ENCODE measurements at places on chromosomes 7 and 10. TPM values are rescaled to one million over a fixed set of nuclear protein-coding genes. Genes with fewer than 3 reads are reported as not detected.
A peak's percentile ranks its signal among the peaks of the same experiment; 100 is the strongest.

MAPK8 gene
- 72.4 TPM for total RNA-seq

DNA sequence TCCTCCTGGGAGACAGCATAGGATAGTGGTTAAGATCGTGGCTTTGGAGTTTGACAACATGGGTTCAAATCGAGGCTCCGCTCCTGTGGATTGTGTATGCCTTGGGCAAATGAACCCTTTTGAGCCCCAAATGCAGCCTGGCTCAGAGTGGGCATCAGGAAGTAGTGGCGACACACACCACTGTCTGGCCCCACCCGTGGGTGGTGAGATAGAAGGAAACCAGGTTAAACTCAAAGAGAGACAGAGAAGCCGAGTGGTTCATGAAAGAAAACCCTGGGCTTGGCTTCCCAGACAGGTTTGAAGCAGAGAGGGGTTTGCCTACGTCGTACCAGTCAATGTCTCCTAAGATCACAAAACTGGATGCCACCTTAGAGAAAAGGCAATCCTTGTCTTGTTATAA is 57.7 kb downstream of the PRTFDC1 start:
- no peak for DNase-seq

DNA sequence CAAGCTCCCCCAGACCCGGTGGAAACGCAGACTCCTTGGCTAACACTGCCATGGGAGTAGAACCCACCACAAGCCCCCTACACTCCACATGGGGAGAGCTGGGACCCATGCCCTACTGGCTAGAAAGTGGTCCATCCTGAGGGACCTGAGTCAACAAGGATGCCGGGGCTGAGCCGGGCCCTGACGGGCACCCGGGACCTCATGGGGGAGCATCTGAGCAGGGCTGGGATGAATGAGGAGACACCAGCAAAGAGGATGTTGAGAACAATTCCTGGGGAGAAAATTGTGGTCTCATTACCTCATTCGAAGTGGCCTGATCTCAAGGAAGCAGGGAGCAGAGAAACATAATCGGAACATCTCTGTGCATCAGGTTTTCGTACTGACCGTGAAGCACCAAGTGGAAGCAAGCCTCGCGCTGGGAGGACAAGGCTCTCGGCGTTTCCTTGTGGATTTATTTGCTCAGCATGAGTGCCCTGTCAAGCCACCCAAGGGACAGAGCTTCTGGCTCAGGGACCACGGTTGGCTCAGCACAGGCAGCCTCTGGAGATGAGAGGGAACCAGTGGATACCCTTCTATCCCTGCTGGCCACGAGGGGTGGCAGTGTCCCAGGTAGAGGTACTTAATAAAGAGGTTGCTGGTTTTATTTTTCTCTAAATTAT is 132.2 kb upstream of the FAM20C start:
- DNase-seq = no peak

GRCh38 chr10:75358132-75358531 is 43.4 kb downstream of the ZNF503 start:
- no peak for DNase-seq

AQP1 gene
- 107 TPM for total RNA-seq

- DNase-seq = no peak
Observed at GRCh38 chr10:124259139-124259825, 159.4 kb downstream of the OAT start.

ZNF862 gene
- 8.5 TPM for total RNA-seq

PDE1C gene
- 9.9 TPM for total RNA-seq

CFAP46 gene
- total RNA-seq = 0.41 TPM

KNDC1 gene
- 1.7 TPM for total RNA-seq

DNA sequence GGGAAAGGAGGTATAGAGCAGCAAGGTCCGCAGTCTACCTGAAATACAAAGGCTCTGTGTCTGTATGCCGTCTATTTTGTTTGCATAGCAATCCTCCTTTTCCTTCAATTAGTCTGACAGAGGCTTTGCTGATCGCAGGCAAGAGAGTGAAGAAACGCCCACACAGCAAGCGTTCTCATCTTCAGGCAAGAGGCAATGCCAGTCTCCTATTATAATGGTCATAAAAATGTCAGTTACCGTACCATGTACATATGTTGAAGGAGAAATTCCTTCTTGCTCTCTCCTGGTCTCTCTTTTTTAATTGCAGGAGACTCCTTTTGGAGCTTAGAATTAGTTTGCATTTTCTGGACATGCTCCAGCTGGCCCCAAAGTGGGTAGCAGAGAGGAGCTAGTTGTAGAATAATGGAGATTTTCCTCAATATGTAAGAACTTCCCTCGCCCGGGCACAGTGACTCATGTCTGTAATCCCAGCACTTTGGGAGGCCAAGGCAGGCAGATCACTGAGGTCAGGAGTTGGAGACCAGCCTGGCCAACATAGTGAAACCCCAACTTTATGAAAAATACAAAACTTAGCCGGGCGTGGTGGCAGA is 139.5 kb downstream of the PFKFB3 start:
- no peak for DNase-seq

GRCh38 chr7:2516194-2516555 is 3.4 kb upstream of the LFNG start:
- DNase-seq = no peak

MIOS gene
- 84.6 TPM for total RNA-seq

THAP5 gene
- 37.5 TPM for total RNA-seq

MALSU1 gene
- total RNA-seq = 110 TPM

C7orf57 gene
- not detected for total RNA-seq

GRCh38 chr10:17735166-17735941 is 16.6 kb upstream of the TMEM236 start:
- no peak for DNase-seq

GRCh38 chr10:55446441-55447002 is 645.5 kb upstream of the PCDH15 start:
- DNase-seq = no peak

GRCh38 chr7:100545360-100546128 is 6.5 kb downstream of the AGFG2 start:
- peak; percentile 57 for DNase-seq

DNA sequence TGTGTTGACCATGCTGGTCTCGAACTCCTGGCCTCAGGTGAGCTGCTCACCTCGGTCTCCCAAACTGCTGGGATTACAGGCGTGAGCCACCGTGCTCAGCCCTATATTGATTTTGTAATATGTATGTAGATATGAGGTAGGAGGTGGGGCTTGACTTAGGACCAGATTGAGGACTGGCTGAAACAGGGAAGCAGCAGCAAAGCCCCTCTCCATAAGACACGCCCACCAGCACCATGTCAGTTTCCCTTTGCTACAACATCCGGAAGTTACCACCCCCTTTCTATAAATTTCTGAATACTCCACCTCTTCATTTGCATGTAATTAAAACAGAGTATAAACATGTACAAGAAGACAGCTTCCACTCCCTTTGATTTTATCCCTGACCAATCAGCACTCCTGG is 47.9 kb upstream of the MYL10 start:
- DNase-seq = no peak

- no peak for DNase-seq
Observed at GRCh38 chr7:63521-64021, 128.8 kb upstream of the FAM20C start.

- no peak for DNase-seq
Observed at GRCh38 chr7:67505449-67505848, 508.8 kb downstream of the TYW1 start.

DNA sequence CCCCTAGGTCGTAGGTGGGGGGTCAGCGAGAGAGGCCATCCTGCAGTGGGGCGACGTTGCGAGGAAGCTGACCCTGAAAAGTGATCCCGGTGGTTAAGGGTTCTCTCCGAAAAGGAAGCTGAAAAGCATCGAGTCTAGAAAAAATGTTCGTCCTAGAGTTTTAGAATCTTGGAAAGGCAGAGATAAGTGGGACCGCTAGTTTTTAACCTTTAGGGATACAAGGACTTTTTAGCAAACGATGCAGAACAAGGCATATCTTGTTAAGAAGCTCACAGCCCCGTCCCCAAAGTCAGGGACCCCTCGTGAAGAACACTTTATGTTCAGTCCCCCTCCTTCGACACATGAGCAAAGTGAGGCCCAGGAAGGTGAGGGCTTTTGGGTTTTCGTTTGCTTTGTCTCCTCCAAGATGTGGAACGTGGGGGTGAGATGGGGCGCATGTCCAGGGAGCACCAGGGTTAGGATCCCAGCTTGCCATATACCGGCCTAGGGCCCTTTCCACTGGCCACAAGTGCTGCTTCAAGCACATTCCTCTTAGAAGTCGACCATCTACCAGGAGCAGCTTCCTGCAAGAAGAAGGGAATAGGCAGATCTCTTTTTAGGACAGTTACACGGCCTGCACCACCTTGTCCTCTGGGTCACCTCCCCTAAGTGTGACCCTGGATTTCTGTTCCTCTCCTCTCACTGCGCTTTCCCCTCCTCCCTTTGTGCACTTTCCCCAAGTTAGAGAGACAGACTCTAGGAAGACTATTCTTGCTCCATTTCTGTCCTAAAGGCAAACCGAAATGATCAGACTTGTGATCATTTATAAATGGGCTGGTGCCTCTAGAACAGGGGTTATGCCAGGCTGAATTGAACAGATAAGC is 969 bp downstream of the SLC35G1 start:
- DNase-seq = peak; percentile 8

DNA sequence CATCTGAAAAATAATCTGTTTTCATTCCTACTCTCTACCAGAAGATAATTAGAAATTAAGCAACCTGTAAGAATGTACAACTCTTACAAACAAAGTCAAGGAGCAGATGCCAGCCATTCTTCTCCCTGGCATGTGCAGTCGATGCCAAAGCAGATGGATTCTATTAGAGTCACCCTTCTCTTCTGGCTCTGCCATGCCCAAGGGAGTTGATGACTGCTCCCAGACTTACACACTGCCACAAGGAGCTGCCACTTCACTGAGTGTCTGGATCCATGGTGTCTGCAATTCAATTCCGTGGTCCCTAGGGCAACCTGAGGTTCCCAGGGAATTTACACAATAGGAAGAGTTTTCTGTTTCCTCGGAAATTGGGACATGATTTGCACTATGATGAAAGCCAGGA is 89.1 kb upstream of the IFRD1 start:
- DNase-seq = no peak

PNLIPRP2 gene
- total RNA-seq = not detected

GRCh38 chr7:76074972-76075370 is 27.1 kb downstream of the MDH2 start:
- DNase-seq = no peak

DNA sequence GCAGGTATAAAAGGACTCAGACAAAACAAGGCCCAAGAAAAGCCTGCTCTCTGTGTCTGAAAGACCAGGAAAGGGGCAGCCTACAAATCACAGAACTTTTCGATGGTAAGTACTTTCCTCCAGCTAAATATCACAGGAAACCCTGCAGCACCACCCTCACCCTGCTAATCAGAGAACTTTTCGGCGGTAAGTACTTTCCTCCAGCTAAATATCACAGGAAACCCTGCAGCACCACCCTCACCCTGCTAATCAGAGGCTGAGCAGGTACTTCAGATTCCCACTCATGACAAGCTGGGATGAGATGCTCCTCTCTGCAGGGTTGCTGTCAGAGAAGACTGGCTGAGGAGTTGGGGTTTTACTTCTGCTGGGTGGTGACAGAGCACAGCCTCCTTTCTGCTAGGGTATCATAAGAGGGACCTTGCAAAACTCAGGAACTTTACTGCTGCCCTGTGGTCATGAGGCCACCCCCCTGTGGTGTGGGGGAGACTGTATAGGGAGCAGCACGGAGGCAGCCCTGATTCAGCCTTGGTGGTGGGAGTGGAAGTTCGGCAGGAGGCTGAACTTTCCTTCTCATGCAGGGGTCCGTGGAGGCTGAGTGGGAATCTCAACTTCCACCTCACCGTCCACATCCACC is 7.2 kb downstream of the WDR37 start:
- no peak for DNase-seq

GRCh38 chr7:13290975-13291374 is 603.5 kb downstream of the ARL4A start:
- DNase-seq = no peak
